HFFc6 (cell line): ENCODE measurements at places on chromosomes 3 and 15.

DNA sequence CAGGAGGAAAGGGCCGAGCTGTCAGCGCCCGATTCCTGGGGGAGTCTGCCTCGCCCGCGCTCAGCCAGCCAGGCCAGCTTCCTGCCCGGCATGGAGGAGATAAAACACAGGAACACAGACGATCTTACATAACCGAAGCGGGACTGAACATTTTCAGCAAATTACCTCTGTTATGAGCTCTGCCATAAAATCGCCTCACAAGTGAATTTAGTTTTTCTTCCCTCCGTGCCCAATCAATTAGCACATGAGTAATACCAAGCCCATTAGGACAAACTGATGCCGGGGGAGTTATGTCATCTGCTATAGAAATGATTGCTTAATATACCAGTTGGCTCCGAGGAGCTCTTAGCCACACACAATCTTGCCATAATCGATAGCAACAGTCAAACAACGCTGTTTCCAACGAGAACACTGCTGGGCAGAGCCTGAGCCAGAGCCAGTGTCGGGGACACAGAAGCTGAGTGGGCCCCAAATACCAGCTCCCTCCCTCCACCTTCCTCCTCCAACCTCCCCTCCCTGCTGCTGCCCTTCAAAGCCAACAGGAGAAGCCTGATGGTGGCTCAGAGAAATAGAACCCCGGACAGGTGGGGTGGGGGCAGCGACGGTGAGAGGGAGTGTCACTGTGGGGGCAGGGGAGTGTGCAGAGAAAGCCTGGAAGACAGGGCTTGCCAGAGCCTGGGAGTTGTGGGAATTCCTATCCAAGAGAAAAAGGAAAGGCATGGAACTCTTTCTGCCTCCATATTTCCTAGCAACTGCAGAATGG is 279.4 kb upstream of the TLE3 start:
- peak; percentile 14 for DNase-seq
- peak overlapping the region; percentile 24; the same call in 1 of the 2 replicates for H3K4me3 ChIP-seq
- no peak overlapping the region for H3K27ac ChIP-seq
- peaks cover 21% of the 10 kb centered on the region for H3K4me1 ChIP-seq
- H3K36me3 ChIP-seq = no peaks in the 10 kb centered on the region; the same call in 1 of the 2 replicates
- H3K27me3 ChIP-seq = peaks cover 64% of the 10 kb centered on the region

DNA sequence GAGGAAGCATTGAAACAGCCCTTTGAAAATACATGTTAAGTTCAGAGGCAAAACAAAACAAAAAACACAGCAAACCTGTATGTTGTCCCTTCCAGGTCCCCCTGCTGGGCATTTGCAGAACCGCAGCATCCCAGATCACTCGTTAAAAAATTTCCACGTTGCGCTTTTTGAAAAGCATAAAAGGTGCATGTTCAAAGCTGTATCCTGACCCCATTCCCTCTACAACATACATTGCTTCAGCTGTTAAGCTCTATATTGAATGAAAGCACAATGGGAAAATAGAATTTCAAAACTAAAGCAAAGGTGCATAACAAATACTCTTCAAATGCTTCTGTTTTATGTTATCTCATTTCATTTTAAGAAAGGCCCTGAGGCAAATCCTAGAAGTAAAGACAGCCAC is 328.3 kb downstream of the THSD4 start:
- H3K4me3 ChIP-seq = no peak overlapping the region
- H3K27me3 ChIP-seq = peaks cover 2% of the 10 kb centered on the region; the same call in 1 of the 2 replicates
- peak; percentile 28 for DNase-seq

GRCh38 chr15:40500568-40501330 is 30.0 kb downstream of the CHST14 start:
- H3K36me3 ChIP-seq = no peaks in the 10 kb centered on the region
- peaks cover 10% of the 10 kb centered on the region for H3K27me3 ChIP-seq
- DNase-seq = peak; percentile 33
- peaks cover 23% of the 10 kb centered on the region for H3K4me1 ChIP-seq

- peak overlapping the region; percentile 14 for H3K27ac ChIP-seq
- H3K36me3 ChIP-seq = peaks cover 2% of the 10 kb centered on the region
- no peak overlapping the region for H3K4me3 ChIP-seq
- H3K27me3 ChIP-seq = peaks cover 2% of the 10 kb centered on the region; the same call in 1 of the 2 replicates
- H3K4me1 ChIP-seq = no peaks in the 10 kb centered on the region
Measured at GRCh38 chr15:77461486-77461885, 40.8 kb downstream of the HMG20A start.

DNA sequence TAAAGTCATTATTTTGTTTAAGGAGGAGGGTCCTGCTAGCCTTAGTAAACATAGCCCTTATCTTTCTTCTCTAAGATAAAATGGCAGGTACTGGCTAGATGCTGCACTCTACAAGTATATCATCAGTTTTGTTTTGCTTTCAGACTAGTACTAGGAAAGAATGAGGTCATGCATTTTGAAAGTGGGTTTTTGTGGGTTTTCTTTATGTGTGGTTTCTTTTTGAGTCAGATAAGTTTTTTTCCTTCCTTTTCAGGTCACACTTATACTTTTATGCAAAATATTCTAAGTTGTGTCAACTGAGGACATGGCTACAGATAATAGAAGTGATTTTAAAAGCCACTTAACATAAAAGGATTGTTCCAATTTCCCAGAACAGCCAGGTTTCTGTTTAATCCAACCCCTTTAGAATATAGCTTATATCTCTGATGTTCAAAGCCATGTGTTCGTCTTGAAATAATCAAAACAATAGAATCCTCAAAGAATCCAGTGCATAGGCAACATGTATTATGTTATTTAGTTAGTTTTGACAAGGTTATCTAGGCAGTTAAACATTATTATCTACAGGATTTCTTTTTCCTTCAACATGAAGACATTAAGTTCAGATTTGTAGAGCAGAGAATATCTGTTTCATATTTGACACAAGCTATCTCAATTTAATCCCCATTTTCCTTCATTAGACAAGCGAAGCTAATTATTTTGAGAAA is 406.2 kb downstream of the RBMS3 start:
- H3K4me3 ChIP-seq = peak overlapping the region; percentile 22; the same call in 1 of the 2 replicates
- peak overlapping the region; percentile 56 for H3K27ac ChIP-seq
- H3K4me1 ChIP-seq = peaks cover 66% of the 10 kb centered on the region
- peaks cover 11% of the 10 kb centered on the region; the same call in 1 of the 2 replicates for H3K36me3 ChIP-seq

- H3K4me3 ChIP-seq = peak overlapping the region; percentile 90
- peaks cover 27% of the 10 kb centered on the region for H3K4me1 ChIP-seq
- peak; percentile 27 for DNase-seq
- peak overlapping the region; percentile 90 for H3K27ac ChIP-seq
Measured at GRCh38 chr15:23038726-23039142, 635 bp downstream of the TUBGCP5 start.

- no peak overlapping the region for H3K4me3 ChIP-seq
- DNase-seq = no peak
- no peaks in the 10 kb centered on the region for H3K36me3 ChIP-seq
- peaks cover 78% of the 10 kb centered on the region for H3K4me1 ChIP-seq
- no peaks in the 10 kb centered on the region for H3K27me3 ChIP-seq
Measured at GRCh38 chr3:180282386-180282785, 245.6 kb upstream of the PEX5L start.

DNA sequence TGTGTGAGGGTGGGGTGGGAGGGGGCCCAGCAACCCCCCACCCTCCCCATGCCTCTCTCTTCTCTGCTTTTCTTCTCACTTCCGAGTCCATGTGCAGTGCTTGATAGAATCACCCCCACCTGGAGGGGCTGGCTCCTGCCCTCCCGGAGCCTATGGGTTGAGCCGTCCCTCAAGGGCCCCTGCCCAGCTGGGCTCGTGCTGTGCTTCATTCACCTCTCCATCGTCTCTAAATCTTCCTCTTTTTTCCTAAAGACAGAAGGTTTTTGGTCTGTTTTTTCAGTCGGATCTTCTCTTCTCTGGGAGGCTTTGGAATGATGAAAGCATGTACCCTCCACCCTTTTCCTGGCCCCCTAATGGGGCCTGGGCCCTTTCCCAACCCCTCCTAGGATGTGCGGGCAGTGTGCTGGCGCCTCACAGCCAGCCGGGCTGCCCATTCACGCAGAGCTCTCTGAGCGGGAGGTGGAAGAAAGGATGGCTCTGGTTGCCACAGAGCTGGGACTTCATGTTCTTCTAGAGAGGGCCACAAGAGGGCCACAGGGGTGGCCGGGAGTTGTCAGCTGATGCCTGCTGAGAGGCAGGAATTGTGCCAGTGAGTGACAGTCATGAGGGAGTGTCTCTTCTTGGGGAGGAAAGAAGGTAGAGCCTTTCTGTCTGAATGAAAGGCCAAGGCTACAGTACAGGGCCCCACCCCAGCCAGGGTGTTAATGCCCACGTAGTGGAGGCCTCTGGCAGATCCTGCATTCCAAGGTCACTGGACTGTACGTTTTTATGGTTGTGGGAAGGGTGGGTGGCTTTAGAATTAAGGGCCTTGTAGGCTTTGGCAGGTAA is 8.1 kb downstream of the FAM131A start:
- peaks cover 45% of the 10 kb centered on the region for H3K4me1 ChIP-seq
- H3K36me3 ChIP-seq = peaks cover 17% of the 10 kb centered on the region
- H3K27ac ChIP-seq = peak overlapping the region; percentile 60
- peak overlapping the region; percentile 56; the same call in 1 of the 2 replicates for H3K4me3 ChIP-seq
- DNase-seq = peak; percentile 78
- peaks cover 7% of the 10 kb centered on the region for H3K27me3 ChIP-seq

GRCh38 chr15:67854358-67854757 is 14.5 kb upstream of the RNU6-1 start:
- peaks cover 12% of the 10 kb centered on the region for H3K4me1 ChIP-seq
- H3K27ac ChIP-seq = no peak overlapping the region
- no peaks in the 10 kb centered on the region for H3K36me3 ChIP-seq
- H3K27me3 ChIP-seq = peaks cover 6% of the 10 kb centered on the region; the same call in 1 of the 2 replicates

- DNase-seq = peak; percentile 10
- H3K4me1 ChIP-seq = peaks cover 60% of the 10 kb centered on the region
Measured at GRCh38 chr3:187295316-187296034, 3.9 kb upstream of the MASP1 start.

DNA sequence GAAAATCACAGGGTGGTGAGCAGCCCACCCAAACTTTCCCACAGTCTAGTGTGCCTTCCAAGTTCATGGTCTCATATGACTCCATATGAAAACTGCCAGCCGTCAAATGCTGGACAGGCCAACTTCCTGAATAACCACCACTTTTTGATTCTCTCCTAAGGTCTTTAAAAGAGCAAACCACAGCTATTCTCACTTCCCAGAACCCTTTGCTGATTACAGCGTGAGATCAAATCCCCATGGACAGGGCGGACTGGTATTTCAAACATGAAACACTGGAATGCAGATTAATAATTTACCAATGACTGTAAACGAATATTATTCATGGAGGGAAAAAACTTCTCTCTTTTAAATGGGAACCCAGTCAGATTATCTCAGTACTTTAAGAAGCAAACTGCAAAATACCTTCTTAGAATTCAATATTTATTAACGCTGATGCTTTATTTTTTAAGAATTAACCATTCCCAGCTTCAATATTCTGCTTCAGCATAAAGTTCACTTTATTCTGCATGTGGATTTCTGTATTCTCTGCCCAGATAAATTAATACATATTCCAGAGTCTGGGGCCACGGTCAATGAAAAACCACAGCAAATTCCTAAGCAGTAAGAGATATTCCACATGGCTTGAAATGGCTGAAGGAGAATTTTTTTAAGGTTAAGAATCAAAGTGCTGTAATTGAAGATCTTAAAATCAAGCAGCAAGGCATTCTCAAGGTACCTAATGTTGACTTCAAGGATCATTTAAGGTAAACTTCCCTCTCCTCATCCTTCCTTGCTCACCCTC is 42.9 kb downstream of the MYO1E start:
- no peak overlapping the region; the same call in 1 of the 2 replicates for H3K27ac ChIP-seq
- H3K4me1 ChIP-seq = peaks cover 23% of the 10 kb centered on the region
- no peak overlapping the region for H3K4me3 ChIP-seq
- 0 out of 2 replicates have a peak, but pooled peaks cover 3% of the 10 kb centered on the region for H3K27me3 ChIP-seq
- no peak for DNase-seq

DNA sequence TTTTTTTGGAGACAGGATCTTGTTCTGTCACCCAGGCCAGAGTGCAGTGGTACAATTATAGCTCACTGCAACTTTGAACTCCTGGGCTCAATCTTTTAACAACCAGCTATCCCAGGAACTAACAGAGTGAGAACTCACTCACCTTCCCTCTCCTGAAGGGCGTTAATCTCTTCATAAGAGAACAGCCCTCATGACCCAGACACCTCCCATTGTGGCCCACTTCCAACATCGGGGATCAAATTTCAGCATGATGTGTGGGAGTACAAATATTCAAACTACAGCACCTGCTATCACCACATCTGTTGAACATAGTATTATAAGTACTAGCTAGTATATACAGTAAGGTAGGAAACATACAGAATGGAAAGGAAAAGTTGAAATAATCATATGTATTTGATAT is 132.5 kb downstream of the DOCK3 start:
- H3K27ac ChIP-seq = no peak overlapping the region
- H3K4me1 ChIP-seq = no peaks in the 10 kb centered on the region
- no peak for DNase-seq
- H3K27me3 ChIP-seq = no peaks in the 10 kb centered on the region; the same call in 1 of the 2 replicates
- no peak overlapping the region for H3K4me3 ChIP-seq

GRCh38 chr3:47006145-47006651 is 26.7 kb downstream of the NBEAL2 start:
- no peaks in the 10 kb centered on the region for H3K36me3 ChIP-seq
- H3K4me3 ChIP-seq = no peak overlapping the region
- H3K27me3 ChIP-seq = peaks cover 5% of the 10 kb centered on the region; the same call in 1 of the 2 replicates
- DNase-seq = no peak

DNA sequence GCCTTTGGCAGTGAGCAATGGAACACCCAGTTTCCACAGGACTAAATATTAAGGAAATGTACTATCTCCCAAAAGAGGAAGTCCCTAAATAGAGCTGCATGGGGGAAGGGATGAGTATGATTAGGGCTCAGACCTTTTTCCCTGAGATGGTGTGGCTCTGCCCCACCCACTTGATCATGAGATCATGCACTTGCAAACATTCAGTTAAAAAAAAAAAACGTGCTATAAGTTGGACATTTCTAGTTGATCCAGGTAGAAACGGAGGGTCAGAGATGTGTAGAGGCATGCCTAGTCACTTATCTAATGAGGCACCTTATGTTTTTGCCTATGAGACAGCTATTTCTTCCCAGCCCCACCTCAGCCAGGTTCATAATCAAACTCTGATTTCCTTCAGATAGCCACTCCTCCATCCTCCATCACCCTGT is 24.5 kb upstream of the SSR3 start:
- H3K4me3 ChIP-seq = no peak overlapping the region
- no peak overlapping the region for H3K27ac ChIP-seq

GRCh38 chr3:152196782-152197181 is 71.9 kb upstream of the MBNL1 start:
- peak overlapping the region; percentile 68; the same call in 1 of the 2 replicates for H3K4me3 ChIP-seq
- H3K4me1 ChIP-seq = peaks cover 31% of the 10 kb centered on the region
- H3K27ac ChIP-seq = no peak overlapping the region
- DNase-seq = no peak

DNA sequence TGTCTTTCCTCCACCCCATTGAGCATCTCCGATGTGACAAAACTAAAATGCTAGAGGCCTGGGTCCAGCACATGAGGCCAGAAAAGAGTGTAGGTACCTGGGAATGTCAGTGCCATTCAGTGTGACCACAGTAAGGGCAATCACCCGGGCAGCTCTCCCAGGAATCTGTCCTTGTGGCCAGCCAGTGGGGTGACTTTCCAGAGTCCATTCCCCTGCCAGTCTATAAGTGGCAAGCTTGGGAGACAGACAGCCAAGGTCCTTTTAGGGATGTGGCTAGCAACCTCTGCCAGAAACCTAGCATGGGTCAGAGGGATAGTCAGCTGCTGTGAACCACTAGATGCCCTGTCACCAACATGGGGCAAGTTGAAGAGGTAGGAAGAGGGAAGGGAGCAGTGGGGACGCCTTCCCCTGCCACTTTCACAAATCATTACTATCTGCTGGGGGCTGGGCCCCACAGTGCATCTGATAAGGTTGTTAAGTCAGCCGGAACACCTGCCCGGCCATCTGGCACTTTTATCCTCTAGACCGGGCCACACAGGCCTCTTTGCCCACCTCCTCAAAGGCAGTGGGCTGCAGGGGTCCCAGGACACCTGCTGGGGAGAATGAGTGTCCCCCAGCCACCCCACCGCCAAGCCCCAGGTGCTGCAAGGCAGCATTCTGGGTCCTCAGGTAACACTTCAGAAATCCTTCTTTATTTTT is 24.8 kb upstream of the DET1 start:
- DNase-seq = no peak
- H3K4me1 ChIP-seq = peaks cover 10% of the 10 kb centered on the region; the same call in 1 of the 2 replicates
- H3K4me3 ChIP-seq = no peak overlapping the region
- H3K36me3 ChIP-seq = no peaks in the 10 kb centered on the region
